Caki2 (cell line): ENCODE measurements at places on chromosomes 2 and 18. TPM values are rescaled to one million over a fixed set of nuclear protein-coding genes. Genes with fewer than 3 reads are reported as not detected.
A peak's percentile ranks its signal among the peaks of the same experiment; 100 is the strongest.

Gene STPG4
- total RNA-seq = 0.37 and 3.2 TPM in 2 replicates

GRCh38 chr2:127820080-127820668 lies 9.2 kb upstream of the WDR33 start:
- DNase-seq = peak; percentile 21

GRCh38 chr2:120863146-120863545 lies 127.5 kb downstream of the GLI2 start:
- DNase-seq = no peak

DNA sequence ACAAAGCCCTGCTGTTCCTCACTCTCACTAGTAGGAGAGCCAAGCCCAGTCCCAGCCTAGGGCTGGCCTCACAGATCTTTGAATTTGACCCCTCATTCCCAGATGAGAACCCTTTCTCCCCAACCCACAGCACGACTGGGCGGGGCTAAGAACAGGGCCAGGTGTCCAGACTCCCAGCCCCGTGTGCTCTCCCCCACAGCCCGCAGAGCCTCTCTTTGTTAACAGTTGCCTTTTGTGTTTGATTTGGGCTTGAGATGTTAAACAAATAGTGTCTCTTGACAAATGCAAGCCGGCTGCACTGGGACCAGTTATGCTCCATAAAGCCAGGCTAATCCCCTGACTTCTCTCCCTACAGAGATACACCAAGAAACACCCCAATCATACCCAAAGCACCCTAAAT lies 4.7 kb upstream of the KCNK3 start:
- no peak for DNase-seq
